Activated naive CD8-positive, alpha-beta T cell treated with anti-CD3 and anti-CD28 coated beads, Interleukin-2, amount 10 ng/mL, durations not matched to agents 7 days and 5 days (primary cell): ENCODE measurements at places on chromosomes 11 and 22. TPM values are rescaled to one million over a fixed set of nuclear protein-coding genes. Genes with fewer than 3 reads are reported as not detected.
A peak's percentile ranks its signal among the peaks of the same experiment; 100 is the strongest.

The CRYBB1 gene
- total RNA-seq = not detected

The AIFM3 gene
- total RNA-seq = 0.94 TPM

The ESAM gene
- total RNA-seq = 0.97 TPM

The OR4D5 gene
- total RNA-seq = not detected

The SOX6 gene
- not detected for total RNA-seq

The NXPE2 gene
- total RNA-seq = not detected

The SORL1 gene
- total RNA-seq = 179 TPM

The MOGAT2 gene
- not detected for total RNA-seq

The C11orf52 gene
- not detected for total RNA-seq

The LRRC32 gene
- 0.34 TPM for total RNA-seq

The CHADL gene
- total RNA-seq = 0.45 TPM

The GRM5 gene
- total RNA-seq = not detected

The DGCR6 gene
- 2.8 TPM for total RNA-seq

GRCh38 chr11:12180257-12181205, 70.1 kb downstream of the MICAL2 start:
- DNase-seq = no peak

GRCh38 chr11:115891581-115891980, 387.4 kb upstream of the CADM1 start:
- DNase-seq = no peak

- DNase-seq = peak; percentile 53
Observed at GRCh38 chr22:40436505-40437431, 66.4 kb downstream of the SGSM3 start.

DNA sequence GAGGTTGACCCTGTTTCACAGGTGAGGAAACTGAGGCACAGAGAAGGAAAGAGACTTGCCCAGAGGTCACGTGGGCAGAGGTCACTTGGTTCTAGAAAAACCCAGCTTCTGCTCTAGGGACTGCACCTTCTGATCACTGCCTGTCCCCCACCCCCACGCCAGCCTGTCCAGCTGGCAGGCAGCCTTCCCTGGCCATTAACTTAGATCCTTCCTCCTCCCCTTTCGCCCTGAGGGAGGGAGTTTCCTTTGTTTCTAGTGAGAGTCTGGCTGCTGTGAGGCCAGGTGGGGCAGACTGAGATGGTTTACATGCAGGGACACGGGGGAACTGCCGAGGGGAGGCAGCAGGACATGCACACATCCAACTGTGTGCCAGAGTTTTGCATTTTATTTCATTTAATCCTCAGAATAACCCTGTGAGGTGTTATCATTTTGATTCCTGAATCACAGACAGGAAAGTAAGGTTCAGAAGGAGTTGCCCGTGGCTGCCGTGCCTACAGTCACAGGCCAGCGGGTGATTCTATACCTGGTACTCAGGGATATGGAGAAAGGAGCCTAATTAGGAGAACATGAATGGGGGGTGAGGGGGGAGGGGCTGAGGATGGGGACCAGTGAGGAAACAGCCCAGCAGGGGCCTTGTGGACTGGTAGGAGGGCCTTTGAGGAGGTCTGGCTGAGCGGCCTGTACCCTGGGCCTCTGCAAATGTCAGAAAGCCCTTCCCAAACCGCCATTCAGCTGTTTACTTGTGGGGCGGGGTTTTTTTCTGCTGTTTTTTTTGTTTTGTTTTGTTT, 3.4 kb downstream of the FAM83F start:
- DNase-seq = no peak

GRCh38 chr11:102494216-102494615, 36.3 kb downstream of the MMP7 start:
- DNase-seq = no peak

- no peak for DNase-seq
Observed at GRCh38 chr11:128568166-128568778, 19.1 kb downstream of the ETS1 start.

DNA sequence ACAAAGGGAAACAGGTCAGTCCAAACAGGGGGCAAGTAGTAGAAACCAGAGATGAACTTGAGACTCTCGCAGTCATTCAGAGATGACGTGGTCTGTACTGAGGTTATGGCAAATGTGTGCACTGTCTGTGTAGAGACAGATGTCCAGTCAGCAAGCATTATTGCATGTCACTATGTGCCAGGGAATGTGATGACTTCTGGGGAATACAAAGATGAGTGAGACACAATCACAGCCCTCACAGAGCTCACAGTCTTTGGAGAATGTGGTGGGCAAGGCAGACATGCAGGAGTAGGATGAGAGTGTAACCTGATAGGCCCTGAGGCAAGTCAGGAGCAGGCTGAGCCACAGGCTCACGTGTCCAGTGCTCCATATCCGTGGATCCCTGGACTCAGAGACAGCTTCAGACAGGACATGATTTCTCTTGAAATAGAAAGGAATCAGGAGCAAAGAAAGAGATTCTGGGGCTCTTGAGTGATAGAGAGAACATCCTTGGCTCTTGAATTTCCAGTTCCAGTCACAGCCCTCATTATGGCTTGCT, 550.7 kb downstream of the ETS1 start:
- no peak for DNase-seq

- no peak for DNase-seq
Observed at GRCh38 chr11:100712583-100712982, 25.5 kb downstream of the ARHGAP42 start.

GRCh38 chr11:2563213-2564007, 118.6 kb downstream of the KCNQ1 start:
- peak; percentile 15 for DNase-seq

- no peak for DNase-seq
Observed at GRCh38 chr11:126165311-126165720, 46.1 kb downstream of the RPUSD4 start.

DNA sequence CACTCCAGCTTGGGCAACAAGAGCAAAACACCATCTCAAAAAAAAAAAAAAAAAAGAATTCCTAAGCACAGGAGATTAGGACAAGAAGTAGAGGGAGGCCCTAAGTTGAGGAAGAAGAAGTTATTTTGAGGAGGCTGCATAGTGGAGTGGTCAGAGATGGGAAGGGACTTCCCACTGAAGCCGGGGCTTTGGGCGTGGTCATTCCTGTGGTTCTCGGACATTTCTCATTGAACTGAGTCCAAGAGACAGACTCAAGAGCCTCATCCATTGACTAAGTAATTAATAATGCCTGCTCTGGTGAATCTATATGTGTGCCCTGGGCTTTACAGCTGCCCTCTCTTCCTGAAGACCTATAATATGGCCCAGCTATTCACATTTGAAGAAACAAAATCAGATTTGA, 53.2 kb upstream of the FTH1 start:
- no peak for DNase-seq

DNA sequence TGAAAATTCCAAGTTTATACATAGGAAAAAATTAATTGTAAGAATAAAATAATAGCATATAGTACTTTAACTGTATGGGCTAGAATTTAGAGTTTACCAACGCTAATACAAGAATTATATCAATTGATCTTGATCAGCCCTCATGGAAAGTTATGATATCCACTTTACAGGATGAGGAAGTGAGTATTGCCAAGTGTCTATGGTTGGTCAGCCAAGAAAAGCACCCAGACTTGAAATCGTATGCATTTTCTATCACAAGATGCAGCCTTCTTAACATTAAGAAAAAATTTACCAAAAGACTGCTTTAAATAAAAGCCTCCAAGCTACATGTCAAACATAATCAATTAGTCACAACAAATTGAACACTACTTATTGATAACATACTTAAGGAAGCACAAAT, 53.0 kb downstream of the DDI1 start:
- no peak for DNase-seq

GRCh38 chr11:118048472-118049370, 28.2 kb upstream of the TMPRSS4 start:
- no peak for DNase-seq

- DNase-seq = no peak
Observed at GRCh38 chr11:111148953-111149352, 96.6 kb upstream of the POU2AF2 start.

DNA sequence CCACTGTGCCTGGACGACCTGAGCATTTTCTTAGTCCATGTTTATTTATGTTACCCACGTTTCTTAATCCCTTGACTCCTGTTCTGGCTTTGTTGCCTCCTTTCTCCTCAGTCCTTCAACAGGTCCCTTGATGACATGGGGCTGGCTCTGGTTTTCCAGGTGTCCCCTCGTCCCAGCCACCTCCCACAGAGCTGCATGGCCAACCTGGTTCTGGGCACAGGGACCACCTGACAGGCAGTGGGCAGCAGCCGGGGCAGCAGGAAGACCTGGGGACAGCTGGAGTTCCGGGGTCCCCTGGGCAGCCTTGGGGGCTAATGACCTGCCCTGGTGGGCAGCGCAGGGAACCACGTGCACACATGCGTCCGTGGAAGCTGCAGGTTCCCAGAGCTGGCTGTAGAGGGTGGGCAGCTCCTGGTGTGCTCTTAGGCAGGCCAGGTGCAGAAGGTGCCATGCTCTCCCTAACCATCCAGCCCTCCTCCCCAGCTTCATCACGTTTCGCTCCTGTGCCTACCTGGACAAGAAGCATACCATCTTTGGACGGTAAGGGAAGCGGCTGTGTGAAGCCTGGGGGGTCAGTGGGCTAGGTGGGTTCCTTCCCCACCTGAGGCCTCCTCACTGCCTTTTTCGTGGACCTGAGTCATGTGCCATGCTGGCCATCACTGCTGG, 27.7 kb downstream of the PPIL2 start:
- no peak for DNase-seq

DNA sequence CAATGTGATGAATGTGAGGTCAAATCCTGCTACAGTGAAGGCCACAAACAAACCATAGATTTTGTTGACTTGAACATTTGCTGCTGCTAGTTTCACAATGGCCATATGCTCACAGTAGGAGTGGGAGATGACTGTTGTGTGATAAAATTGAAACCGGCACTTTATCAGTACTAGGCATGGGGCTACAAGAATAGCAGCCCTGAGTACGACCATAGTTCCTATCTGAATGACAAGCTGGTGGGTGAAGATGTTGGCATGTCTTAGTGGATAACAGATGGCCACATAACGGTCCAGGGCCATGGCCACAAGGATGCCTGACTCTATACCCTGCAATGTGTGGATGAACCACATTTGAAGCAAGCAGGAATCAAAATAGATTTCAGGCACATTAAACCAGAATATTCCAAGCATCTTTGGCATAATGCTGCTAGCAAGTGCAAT, 2.8 kb downstream of the OR52A1 start:
- no peak for DNase-seq

- DNase-seq = no peak
Observed at GRCh38 chr11:29634244-29634643, 382.6 kb downstream of the KCNA4 start.

DNA sequence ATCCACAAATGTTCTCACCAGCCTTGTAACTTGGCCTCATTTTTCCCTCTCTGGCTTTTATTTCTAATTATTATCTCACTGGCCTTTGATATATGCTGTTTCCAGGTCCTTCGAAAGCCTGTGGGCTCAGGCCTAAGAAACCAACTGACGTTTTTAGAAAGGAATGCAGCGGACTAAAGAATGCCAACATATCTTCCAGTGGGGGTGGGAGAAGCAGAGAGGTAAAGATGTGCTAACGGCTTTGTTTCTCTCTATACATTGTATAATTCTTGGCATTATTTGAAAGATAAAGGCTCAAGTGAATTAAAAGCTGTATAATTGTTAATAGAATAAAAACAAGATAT, 28.2 kb downstream of the OR6Q1 start:
- DNase-seq = no peak

- no peak for DNase-seq
Observed at GRCh38 chr11:43503417-43503816, 144.7 kb downstream of the TTC17 start.

DNA sequence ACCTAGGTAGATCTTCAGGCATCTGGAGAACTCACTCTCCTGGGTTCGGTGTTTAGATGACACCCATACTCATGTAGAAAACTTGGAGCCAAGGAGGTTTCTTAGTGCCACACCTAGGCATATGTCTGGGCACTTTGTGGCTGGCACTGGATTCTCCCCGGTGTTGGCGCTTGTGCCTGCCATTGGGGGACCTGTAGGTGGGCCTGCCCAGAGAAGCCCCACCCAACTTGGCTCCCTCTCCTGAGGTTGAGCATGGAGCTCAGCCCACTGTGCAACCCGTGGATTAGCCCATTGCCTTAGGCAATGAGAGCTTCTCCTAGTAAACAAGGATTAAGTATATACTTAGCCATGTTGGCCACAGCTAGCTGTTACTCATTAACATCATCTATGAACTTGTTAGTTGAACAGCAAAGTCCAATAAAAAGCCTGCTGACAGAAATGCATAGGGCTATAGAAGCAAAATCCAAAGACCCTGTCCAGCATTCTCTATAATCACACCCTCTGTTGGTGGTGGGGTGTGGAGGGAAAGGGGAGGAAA, 335.5 kb upstream of the CHORDC1 start:
- DNase-seq = no peak

DNA sequence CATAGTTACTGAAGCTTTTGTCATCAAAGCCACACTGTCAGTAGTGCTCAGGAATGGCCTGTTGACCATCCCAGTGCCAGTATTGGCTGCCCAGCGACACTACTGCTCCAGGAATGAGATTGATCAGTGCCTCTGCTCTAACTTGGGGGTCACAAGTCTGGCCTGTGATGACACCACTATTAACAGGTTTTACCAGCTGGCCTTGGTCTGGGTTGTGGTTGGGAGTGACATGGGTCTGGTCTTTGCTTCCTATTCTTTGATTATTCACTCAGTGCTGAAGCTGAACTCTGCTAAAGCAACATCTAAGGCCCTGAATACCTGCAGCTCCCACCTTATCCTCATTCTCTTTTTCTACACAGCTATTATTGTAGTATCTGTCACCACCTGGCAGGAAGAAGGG, 21.5 kb downstream of the OR56B4 start:
- no peak for DNase-seq

- DNase-seq = no peak
Observed at GRCh38 chr11:119518746-119519730, 96.1 kb upstream of the THY1 start.

DNA sequence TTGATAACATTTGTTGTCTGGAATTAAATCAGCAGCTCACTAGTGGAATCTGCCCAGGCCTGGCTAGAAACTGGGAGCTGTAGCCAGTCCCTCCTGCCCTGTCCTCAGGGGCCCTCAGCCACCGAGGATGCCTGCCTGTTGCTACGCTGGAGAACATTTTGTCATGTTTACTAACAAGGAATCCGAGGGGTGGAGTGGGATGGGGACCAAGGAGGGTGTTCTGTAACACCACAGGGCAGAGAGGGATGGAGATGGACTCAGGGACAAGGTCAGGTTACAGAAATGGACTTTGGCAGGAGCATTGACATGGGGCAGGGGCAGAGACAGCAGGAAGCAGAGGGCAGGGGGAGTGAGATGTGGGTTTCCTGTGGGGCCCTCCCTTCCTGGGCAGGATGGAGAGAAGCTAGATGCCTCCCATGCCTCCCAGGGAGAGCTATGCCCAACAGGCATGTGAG, 45.8 kb upstream of the AMPD3 start:
- DNase-seq = no peak

DNA sequence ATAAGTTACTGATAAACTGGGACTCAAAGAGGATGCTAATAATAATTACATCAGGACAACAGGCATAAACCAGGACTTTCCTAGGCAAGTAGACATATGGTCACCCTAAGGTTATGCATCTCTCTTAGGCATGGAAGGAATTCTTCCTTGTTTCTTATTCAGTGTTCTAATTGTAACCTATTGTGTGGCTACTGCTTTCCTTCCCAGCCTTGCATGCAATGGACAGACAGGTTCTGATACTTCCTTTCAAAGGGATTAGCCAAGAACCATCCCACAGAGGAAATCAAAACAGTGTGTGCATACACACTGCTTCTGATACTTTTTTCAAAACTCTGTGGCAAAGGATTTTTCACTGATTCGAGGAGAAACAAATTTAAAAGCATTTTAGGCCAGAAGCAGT, 48.3 kb downstream of the RRAS2 start:
- DNase-seq = no peak
